DMS79 treated with DMSO at 0.1 percent for 48 hours (cell line): ENCODE measurements at places on chromosomes 1 and 21.

- DNase-seq, result no peak
Observed at GRCh38 chr21:34635307-34635706, 20.4 kb upstream of the RCAN1 start.

GRCh38 chr1:54987919-54988705 lies 7.7 kb downstream of the TMEM61 start:
- DNase-seq, result no peak

DNA sequence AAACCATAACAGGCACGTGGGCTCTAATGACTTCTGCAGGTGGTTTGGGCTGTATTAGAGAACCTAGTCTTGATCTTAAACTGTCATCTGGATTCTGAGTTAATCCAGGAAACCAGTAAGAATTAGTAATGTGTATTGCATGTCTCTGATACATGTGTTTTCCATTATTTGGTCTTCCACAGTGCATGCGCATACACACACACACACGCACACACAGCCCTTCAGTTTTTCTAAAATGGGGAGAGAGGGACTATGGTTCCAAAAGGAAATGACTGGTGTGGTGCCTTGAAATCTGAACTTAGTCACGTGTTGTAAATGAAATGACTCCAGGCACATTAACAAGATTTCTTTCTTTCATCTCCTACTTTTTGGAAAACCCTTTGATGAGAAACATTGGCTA lies 67.6 kb downstream of the OLFML2B start:
- DNase-seq, result no peak

DNA sequence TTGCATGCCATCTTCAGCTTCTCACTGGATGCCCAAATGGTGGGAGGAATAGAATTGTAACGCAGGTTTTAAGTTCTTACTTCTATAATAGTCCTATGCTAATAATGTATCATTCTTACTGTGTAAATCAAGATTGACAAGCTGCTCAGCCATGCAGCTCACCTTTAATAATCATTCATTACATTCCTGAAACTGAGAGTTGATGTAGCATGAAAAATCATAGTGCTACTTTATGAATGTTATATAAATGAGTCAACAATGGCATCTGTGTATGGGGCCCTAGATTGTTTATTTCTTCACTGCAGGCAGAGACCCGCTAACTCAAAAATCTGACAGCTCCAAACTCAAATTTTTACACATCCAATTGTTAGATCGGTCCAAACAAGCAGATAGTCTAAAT lies 34.4 kb downstream of the FH start:
- no peak for DNase-seq

DNA sequence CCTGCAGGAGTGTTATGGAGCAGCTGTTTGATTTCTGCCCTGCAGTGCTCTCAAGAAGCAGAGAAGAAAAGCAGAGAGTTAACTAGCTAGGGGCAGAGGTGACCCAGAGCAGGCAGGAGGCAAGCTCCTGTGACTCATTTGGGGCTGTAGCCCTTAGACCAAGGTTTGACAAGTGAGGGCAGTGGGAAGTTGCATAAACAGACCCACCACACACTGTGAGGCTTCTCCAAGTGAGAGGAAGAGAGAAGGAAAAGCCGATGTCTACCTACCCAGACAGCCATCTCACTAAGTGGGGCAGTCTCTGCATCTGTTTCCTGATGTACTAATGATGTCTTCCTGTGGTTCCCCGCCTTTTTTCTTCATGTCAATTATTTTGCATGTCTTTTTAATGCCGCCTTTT lies 159.9 kb upstream of the NR5A2 start:
- no peak for DNase-seq

DNA sequence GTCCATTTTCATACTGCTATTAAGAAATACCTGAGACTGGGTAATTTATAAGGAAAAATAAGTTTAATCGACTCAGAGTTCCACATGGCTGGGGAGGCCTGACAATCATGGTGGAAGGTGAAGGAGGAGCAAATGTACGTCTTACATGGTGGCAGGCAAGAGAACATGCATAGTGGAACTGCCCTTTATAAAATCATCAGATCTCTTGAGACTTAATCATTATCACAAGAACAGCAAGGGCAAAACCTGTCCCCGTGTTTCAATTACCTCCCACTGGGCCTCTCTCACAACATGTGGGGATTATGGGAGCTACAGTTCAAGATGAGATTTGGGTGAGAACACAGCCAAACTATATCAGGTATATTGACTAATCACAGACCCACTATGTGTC lies 370.2 kb upstream of the USP24 start:
- no peak for DNase-seq

- DNase-seq, result no peak
Observed at GRCh38 chr1:209103092-209103491, 480.4 kb upstream of the CAMK1G start.

- no peak for DNase-seq
Observed at GRCh38 chr21:43767984-43768867, 7.9 kb downstream of the CSTB start.

- no peak for DNase-seq
Observed at GRCh38 chr1:233376382-233377110, 49.0 kb downstream of the MAP3K21 start.

GRCh38 chr1:183227422-183228346 lies 41.6 kb downstream of the LAMC2 start:
- no peak for DNase-seq

- DNase-seq, result no peak
Observed at GRCh38 chr1:32919811-32920733, 18.9 kb upstream of the TMEM54 start.

DNA sequence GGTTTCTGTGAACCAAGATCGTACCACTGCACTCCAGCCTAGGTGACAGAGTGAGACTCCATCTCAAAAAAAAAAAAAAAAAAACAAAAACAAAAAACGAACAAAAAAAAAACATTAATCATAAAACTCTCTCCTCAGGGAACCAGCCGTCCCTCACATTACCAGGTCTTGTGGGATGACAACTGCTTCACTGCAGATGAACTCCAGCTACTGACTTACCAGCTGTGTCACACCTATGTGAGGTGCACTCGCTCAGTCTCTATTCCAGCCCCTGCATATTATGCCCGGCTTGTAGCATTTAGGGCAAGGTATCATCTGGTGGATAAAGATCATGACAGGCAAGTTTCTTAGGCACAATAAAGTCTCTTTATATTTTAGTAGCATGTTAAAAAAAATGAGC lies 32.3 kb upstream of the AGO1 start:
- no peak for DNase-seq

- no peak for DNase-seq
Observed at GRCh38 chr21:32929633-32930038, 96.1 kb upstream of the OLIG2 start.

- no peak for DNase-seq
Observed at GRCh38 chr1:7581754-7582459, 189.2 kb upstream of the VAMP3 start.

DNA sequence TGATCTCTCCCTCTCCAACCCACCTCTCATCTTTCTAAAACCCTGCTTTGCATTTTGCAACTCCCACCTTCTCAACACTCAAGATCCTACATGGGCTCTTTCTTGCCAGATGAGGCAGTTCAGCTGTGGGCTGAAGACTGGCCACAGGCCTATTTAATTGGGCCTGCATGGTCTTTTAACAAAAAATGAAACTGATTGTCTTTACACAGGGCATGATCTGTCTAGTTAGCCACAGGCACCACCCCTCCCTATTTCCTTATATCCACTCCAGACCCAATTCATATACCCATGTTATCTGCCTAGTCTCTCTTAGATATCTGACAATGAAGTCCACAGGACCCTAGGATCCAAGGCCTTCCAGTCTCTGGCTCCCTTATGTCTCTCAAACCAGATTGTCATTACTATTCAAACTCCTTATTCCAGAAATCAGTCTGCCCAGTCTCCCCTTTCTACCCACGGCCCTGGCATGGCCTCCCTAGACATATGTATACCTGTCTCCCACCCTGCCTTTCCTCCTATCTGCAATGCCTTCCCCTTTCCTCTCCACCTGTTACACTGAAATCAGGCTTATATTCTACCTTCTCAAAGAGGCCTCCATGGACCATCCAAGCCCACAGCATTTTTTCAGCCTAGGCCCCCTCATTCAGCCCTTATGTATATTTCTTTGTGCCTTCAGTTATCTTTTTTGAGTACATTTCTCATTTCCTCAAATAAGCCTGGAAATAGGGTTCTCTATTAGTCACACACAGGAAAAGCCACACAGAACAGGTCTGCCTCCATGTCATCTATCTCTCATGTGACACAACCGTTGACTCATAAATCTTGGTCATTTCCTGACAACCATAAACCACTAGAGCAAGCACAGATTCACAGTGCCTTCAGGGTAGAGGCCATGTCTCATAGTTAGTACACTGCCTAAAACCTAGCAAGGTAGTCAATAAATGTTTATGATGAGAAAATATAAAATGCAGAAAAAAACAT lies 39.0 kb downstream of the LPAR3 start:
- no peak for DNase-seq

DNA sequence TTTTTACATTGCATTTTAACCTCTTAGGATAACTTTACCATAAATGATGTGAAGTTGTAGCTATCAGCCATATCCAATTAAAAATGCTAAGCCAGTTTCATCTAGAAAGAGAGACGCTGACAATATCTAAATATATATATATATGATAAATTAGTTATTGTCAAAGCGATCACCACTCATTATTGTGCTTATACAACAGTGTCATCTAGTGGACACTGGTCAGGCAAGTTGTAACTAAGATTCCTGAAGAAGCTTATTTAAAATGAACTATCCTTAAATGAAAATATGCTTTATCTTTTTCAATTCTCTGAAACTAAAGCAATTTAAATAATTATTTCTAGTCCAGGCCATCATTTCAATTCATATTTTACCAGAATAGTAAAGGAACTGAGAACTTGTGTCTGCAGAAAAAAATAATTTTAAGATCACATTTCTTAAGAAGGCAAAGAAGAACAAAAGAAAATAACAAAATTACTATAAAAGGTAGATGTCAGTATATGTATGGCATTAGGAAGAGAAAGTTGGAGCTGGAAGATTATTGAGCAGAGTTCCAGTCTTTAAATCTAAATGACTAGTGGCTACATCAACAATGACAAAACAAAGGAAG lies 193.3 kb upstream of the SNX7 start:
- peak; percentile 18 for DNase-seq

- peak; percentile 56 for DNase-seq
Observed at GRCh38 chr1:161209790-161210409, 5.2 kb upstream of the FCER1G start.

DNA sequence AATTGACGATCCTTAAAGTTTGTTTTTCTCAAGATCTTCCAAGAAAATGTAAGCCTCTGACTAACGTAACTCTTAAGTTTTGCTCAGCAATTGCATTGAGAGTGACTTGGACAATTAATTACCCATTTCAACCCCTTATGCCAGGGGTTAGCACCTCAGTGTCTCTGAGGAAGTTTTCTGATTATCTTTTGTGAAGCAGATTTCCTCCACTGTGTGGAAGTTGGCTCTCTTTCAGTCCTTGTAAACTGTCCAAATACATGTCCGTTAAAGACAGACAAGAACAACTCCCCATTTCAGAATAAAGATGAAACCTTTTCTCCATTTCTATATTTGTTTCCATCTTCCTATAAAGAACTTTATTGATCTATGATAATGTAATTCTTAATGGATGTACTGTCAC lies 296.4 kb upstream of the FMN2 start:
- no peak for DNase-seq

GRCh38 chr1:24536391-24536840 lies 19.5 kb upstream of the NCMAP start:
- peak; percentile 84 for DNase-seq

DNA sequence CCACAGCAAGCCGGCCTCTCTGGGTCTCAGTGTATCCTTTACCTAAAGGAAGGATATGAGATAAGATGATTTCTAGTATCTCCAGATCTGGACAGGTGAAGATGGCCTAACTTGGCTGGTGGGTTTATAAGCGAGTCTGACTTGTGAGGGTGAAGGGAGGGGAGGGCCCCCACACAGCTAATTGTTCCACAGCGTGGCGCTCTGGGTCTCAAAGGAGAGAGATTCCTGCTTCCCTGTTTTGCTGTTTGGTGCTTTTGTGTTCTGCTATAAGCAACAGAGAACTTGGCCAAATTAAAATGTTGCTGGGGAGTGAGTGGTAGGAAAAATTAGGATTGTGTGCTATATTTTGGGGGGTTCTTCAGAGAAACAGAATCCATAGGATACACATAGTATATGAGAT lies 28.9 kb upstream of the NLRP3 start:
- DNase-seq, result no peak

GRCh38 chr1:182968151-182968741 lies 15.3 kb upstream of the SHCBP1L start:
- DNase-seq, result no peak

GRCh38 chr1:100516857-100517256 lies 21.1 kb upstream of the GPR88 start:
- DNase-seq, result no peak

DNA sequence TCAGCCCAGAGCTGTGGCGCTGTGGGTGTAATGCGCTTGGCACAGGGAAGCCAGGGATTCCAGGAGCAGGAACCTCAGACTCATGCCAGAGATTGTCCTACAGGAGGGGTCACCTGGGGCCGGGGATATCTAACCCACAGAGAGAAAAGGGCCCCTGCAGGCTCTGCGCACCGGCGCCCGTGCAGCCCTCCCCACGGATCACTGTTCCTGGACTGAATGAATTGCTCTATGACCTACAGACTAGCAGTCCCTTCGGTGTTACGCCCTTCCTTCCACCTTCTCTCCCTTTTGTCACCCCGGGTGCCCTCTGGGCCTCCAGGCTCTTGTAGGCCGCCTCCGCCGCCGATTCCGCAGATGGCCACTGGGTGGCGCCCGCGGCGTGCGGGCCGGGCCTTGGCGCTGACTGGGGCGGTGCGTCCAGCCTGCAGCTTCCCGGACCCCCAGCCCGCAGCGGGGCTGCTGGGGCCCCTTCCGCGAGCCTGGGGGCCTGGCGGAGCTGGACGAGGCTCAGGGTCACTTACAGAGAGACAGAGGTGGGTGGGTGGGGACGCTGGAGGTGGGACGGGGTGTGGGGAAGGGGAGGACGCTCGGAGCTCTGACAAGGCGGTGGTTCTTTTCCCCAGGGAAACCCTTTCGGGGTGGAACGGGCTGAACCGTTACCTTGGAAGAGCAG lies 101.3 kb downstream of the IER5 start:
- peak; percentile 10 for DNase-seq

GRCh38 chr1:18481921-18482701 lies 1.4 kb downstream of the KLHDC7A start:
- DNase-seq, result no peak

DNA sequence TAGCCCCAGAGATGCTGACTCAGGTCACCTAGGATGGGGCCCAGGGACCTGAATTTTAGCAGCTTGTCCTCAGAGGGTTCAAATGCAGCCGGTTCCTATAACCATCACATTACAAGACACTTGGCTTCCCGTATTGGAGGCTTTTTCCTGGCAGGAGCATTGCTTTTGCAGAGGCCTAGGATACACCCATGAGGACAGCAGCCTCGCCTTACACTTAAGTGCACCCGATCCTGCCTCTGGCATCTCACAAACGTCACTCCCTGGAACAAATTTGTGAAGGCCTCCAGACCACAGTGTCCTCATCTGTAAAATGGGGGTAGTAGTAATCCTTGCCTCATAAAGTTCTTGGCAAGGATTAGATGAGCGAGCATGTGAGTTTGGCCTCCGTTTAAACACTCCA lies 130.0 kb downstream of the KAZN start:
- DNase-seq, result no peak

DNA sequence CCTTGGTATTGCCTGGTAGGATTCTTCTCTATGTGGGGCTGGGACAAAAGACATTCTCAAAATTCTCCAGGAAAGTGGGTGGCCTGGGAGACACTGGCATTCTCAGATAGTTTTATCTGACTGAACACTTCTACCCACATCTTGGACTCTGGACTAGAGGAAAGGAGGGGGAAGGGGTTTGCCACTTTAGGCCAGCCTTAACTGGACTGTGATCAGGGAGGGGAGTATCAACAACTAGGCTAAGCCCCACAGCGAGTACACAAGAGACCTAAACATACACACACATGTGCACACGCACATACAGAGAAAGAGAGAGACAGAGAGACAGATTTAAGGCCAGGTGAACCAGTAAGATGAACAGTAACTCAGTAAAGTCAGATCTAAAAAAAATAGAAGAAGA lies 1.2 kb upstream of the SEMA6C start:
- no peak for DNase-seq
